Umbilical cord (tissue), 2 donors: ENCODE measurements at places on chromosomes 4 and X. TPM values are rescaled to one million over a fixed set of nuclear protein-coding genes. Genes with fewer than 3 reads are reported as not detected.

DNA sequence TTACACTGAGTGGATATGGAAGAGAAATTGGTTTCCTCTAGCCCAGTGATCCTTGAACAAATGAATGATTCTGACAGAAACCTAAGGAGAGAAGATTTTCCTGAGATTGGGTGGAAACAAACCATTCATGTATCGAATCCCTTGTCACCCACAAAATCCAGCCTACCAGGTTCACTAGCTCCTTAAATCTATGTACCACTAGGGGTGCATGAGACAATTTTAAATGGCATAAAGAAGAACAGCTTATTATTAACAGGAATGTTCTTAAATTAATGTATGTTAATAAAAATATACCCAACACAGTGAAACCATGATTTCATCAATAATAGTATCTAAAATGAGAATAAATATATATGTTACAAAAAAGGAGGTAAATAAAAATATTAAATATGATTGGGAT is 118.4 kb upstream of the LNX1 start:
- no peak for DNase-seq

DNA sequence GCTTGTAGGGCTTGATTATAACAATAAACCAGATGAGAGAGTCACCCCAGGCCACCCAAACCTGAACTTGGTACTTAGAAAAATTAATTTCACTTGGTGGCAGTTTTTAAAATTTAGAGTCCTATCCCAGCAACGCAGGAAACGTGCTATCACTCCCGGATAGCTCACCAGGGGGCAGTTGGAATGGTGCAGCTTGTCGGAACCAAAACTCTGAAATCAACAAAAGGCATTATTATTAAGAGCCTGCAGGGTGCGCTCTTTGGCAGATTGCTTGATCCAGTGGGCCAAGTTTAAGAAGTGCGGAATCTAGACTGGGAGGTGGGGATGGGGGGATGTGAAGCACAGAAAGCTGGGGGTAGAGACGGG is 2.4 kb downstream of the FRAS1 start:
- peak; percentile 75 for DNase-seq

- no peak for DNase-seq
Measured at GRCh38 chr4:13907255-13907751, 279.8 kb upstream of the BOD1L1 start.

DNA sequence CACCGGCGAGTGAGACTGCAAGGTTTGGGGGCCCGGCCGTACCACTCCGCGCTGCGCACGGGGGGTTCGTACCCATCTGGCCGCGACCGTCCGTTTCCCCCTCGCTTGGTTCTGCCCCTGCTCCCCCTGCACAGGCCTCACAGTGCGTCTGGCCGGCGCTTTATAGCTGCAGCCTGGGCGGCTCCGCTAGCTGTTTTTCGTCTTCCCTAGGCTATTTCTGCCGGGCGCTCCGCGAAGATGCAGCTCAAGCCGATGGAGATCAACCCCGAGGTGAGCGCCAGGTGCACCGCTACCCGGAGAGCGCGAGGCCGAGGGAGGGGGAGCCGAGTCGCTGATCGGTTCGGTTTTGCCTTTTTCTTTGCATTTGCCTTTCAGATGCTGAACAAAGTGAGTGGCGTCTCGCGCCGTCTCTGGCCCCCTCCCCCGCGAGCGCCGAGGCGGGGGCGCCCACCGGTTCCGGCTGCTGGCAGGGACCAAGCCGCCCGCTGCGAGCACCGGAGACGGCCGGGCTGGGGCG is at the start of gene UCHL1:
UCHL1 (plus strand) TSS at position 189 of the 517 bp plus-strand sequence; CDS start at position 238, 49 bp downstream.
- DNase-seq: peak; percentile 73

- no peak for DNase-seq
Measured at GRCh38 chr4:158816955-158817354, 48.1 kb downstream of the FNIP2 start.

DNA sequence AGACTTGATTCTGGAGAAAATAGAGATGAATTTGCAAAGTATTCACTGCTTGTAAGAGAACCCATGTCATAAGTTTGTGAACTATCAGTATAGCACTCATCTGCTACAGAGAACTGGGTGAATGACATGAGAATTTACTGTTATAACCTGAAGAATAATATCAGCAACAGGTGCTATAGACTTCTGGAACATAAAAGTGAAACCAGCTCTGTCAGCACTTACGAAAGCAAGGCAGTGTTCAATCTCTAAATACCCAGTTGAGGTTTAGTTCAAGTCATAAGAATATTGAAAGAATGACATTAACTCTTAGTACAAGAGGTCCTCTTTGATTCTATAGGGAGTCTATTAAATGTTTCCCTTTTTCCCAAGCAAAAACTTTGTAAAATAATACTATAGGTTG is 232.9 kb upstream of the ANKRD50 start:
- no peak for DNase-seq

DNA sequence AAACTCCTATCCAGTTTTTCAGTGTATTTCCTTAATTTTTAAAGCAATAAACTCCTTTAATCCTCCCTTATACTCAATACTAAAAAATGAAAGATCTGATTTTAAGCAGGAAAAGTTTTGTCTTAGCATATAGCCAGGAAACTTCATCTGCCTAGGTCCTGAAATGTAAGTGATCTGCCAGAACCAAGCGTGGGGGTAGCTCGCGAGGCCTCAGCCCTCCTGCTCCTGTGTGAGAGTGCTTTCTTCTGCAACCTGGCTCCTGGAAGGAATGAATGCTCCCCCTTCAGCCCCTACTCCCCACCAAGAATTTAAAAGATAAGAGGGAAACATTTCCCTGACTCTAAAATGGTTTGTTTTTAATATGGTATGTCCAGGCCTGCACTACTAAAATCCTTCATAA is 160.1 kb downstream of the CBR4 start:
- peak; percentile 35 for DNase-seq

DNA sequence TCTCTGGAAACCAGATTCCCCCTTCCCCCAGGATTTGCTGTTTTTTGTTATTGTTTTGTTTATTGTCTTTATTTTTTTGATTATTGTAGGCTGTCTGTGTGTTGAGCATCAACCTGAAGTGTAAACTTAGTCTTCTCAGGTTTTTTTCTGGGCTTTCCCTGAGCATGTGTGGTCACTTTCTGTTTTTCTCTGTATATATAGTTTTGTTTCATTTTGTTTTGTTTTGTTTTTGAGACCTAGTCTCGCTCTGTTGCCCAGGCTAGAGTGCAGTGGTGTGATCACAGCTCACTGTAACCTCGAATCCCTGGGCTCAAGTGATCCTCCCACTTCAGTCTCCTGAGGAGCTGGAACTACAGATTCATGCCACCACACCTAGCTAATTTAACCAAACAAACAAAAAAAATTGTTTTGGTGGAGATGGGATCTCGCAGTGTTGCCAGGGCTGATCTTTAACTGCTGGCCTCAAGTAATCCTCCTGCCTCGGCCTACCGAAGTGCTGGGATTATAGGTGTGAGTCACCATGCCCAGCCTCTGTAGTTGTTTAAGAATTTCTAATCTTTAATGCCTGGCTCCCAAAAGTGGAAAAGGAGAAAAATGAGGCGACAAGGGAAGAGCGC is 9.1 kb downstream of the IL13RA1 start:
- no peak for DNase-seq

GRCh38 chr4:178599521-178599920 is 1157.3 kb upstream of the AGA start:
- DNase-seq: no peak

GRCh38 chr4:3040452-3041191 is 33.7 kb downstream of the HTT-AS start:
- DNase-seq: no peak

ABLIM2 gene
- total RNA-seq: 0.96 TPM

NPFFR2 gene
- 14.7 TPM for total RNA-seq

PCYT1B gene
- 5.1 TPM for total RNA-seq

TRPC3 gene
- 8.7 TPM for total RNA-seq

FGF13 gene
- 25.3 TPM for total RNA-seq
